ENCODE measurements at places on chromosomes 2 and 18.

- no peak for DNase-seq
These were observed 233.7 kb downstream of the LOXHD1 start for GRCh38 chr18:46423226-46423805.

- DNase-seq = no peak
These were observed 299.3 kb downstream of the RND3 start for GRCh38 chr2:150188177-150188576.

GRCh38 chr2:1632002-1632348, 112.3 kb downstream of the PXDN start:
- peak; percentile 38 for DNase-seq

DNA sequence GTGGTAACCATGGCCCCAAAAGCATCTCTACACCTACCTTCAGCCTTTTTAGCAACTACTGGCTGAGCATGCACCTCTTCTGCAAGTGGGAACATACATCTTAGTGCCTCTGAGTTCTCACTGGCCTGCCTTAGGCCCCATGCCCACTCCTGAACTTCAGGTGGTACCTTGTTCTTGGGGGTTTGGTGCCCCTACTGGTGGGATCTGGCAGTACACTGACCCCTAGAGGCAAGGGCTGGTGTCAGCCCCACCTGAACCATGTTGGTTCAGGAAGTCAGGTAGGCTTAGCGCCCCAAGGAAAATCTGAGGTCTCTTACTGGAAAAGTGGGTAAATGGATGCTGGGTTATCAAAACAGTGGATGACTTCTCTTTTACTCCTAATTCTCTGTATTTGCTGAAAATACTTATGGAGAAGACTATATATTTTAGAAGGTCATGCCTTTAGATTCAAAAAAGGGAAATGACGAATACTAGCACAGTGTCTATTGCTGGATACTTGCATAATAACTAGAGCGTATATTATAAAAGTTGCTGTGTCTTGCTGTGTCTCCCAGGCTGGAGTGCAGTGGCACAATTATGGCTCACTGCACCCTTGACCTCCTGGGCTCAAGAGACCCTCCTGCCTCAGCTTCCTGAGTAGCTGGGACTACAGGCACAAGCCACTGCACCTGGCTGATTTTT, 84.6 kb downstream of the RAB31 start:
- no peak for DNase-seq

DNA sequence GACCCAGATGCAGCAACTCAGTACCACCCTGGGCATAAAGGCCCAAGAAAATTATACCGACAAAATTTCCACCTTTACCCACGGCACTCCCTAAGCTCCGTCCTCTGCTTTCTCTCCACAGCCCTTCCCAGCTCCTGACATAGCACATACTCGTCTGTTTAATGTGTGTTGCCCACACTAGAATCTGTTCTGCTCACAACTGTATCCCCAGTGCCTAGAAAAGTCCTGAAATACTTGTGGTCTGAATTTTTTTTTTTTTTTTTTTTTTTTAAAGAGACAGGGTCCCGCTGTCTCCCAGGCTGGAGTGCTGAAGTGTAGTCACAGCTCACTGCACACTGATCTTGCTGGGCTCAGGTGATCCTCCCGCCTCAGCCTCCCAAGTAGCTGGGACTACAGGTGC, 62.3 kb downstream of the ADCY3 start:
- DNase-seq = no peak

Data from aorta (tissue), 5 donors.